ENCODE measurements at places on chromosomes 1 and 21.

DNA sequence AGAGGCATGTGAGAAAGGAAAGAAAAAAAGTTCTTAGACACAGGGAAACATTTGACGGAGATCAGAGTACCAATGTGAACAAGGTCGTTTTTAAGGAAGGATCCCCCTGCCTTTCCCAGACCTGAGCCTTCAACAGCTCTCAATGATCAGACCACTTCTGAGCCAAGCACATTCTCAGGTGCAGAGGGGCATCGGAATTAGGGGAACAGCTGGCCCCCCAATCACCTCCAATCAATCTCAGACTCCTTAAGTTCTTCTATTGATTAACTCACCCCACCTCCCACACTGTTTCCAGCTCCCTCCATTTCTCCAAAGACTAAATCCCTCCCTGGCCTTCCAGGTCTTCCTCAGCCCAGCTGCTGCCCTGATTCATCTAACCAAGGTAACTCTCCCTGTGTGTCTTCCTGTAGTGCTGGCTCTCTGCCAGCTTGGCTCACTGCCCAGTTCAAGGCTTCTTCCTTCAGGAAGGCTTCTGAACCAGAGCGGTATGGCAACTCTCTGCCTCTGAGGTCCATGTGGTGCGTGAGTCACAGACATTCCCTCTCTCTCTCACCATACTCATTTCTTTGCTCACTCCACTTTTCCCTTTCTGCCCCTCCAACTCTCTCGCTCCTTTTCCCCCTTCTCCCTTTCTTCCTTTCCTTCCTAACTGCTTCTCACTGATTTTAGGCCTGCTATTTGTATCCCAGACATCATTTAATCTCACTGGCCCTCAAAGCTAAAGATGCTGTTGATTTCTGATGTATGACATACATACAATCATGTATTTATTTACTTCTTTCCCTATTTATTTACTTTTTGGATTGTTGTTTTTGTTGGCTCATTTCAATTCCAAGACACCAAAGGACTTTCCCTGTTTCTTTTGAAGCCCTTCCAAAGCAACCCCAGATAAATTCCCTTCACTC is 18.1 kb downstream of the CFAP45 start:
- peak; percentile 98 for DNase-seq

DNA sequence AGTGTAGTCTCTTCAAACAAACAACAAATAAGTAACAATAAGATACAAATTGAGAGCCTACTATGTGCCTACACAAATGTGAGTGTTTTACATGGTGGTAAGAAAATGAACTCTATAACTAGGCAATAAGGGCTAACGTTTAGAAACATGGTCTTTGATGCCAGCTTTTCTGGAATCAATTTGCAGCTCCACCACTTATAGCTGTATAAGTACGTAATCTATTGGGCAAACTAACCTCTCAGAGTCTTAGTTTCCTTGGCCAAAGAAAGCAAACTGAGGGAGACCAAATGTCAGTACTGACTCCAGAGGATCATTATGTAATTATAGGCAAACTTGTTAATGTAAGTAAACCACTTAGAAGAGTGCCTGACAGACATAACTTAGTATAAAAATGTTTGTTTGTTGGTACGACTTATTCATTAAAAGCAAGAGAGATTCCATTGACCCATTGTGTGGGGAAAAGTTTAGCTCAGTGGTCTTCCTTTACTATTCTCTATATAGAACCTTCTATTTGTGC is 59.7 kb downstream of the LBR start:
- DNase-seq, result no peak

DNA sequence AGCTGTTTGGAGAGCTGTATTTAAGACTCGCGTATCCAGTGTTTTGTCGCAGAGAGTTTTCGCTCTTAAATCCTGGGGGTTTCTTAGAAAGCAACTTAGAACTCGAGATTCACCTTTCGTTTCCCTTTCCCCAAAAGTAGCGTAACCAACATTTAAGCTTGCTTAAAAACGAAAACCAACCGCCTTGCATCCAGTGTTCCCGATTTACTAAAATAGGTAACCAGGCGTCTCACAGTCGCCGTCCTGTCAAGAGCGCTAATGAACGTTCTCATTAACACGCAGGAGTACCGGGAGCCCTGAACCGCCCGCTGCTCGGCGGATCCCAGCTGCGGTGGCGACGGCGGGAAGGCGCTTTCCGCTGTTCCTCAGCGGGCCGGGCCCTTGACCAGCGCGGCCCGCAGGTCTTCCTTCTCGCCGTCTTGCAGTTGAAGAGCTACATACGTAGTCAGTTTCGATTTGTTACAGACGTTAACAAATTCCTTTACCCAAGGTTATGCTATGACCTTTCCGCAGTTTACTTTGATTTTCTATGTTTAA is 1.9 kb downstream of the OLIG1 start:
- DNase-seq, result no peak

DNA sequence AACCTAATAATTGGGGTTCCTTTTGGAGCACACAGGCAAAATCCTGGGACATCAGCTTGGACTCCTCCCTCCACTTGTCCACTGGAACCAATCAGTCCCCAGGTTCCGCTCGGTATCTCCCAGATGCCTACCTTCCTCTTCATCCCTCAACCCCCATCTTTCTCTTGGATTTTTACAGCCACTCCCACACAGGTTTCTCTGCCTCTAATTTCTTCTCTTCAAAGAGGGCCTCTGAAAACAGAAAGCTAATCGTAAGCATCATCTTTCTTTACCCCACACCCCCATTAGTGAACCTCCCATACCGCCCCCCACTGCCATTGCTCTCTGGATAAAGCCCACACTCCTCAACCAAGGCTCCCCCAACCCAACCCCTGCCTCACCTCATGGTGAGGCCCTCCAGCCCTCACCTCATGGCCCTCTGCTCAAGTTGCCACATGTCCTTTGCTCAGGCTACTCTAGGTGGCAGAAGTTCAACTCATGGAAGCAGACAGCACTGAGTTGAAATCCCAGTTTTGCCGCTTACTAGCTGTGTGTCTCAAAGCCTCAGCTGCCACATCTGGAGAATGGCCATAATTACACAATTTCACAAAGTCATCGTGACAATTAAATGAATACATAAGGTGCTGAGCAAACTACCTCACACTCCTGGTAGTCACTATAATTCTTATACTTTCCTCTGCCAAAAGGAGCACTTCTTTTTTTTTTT is 18.1 kb upstream of the WASF2 start:
- no peak for DNase-seq

- DNase-seq, result peak; percentile 83
These were observed 14.4 kb upstream of the ZFYVE9 start for GRCh38 chr1:52127181-52128180.

DNA sequence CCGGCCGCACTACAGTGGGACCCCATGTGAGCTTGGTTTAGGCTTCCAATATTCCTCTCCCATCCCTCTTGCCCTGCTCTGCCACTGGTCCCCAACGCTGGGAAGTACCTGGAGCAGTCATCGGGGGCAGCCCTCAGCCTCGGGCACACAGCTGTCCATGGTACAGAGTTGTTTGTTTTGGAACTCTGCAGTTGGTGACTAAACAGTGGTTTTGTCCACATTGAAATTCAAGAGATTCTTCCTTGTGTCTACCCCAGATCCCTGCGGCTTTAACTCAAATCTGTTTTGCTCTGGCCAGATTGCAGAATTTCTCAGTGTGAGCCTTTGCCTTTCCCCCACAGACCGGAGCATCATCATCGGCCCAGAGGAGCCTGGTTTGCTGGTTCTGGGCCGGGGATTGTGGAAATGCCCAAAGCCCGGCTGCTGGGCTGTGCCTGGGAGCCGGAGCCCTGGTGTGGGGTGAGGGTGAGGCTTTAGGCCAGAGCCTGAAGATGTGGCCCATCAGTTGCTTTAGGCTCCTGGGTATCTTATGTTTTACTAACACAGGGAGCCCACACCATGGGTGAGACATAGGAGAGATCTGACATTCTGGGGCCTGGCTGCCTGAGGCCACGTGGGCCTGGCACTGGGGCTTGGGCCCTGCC is 93.2 kb downstream of the ARHGEF10L start:
- DNase-seq, result no peak

- peak; percentile 24 for DNase-seq
These were observed 101.5 kb downstream of the KCNN3 start for GRCh38 chr1:154768456-154769125.

DNA sequence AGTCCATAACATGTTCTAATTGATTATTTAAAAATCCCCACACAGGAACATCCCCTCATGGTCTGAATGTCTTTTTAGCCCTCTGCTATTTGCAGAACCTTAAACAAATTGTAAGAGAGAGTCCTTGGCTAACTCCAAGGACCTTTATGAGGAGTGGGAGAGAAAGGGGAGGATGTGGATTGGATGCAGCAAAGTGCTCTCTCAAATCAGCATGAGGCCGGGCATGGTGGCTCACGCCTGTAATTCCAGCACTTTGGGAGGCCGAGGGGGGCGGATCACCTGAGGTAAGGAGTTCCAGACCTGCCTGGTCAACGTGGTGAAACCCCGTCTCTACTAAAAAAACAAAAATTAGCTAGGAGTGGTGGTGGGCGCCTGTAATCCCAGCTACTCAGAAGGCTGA is 154.8 kb downstream of the TGFB2 start:
- no peak for DNase-seq

DNA sequence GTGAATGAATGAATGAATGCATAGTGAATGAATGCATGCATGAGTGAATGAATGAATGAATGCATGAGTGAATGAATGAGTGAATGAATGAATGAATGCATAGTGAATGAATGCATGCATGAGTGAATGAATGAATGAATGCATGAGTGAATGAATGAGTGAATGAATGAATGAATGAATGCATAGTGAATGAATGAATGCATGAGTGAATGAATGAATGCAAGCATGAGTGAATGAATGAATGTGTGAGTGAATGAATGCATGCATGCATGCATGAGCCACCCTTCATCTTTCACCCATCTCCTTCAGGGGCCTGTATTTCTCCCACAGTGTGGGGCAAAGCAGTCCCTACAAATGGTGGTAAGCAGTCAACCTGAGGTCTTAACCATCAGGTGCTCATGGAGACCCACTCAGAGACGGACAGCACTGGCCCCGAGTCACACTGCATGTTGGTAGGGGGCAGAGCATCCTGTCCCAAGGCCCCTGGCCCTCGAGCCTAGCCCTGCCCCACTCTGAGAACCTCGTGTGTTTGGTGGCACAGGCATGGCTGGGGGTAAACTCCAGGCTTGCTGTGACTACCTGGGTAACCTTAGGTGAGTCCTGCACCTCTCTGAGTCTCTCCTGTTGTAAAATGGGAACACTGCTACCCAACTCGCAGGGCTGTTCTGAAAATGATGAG is 28.0 kb upstream of the PAX7 start:
- no peak for DNase-seq

DNA sequence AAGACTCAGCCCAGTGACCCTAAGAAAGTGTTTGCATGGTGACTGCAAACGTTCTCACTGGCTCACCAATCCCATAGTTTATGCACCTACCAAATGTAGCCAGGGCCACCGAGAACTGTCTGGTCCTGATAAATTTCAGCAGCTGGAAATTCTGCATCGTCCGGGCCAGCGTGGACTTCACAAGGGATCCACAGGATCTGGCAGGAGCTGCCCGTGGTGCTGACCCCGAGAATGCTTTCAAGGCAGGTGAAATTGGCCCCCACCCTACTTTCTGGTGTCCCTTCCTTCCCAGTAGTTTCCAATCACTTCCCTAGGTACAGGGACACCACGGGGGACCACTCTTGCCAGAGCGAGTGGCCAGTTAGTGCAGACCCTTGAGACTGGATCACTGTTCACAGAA is 26.2 kb downstream of the UBASH3A start:
- no peak for DNase-seq

DNA sequence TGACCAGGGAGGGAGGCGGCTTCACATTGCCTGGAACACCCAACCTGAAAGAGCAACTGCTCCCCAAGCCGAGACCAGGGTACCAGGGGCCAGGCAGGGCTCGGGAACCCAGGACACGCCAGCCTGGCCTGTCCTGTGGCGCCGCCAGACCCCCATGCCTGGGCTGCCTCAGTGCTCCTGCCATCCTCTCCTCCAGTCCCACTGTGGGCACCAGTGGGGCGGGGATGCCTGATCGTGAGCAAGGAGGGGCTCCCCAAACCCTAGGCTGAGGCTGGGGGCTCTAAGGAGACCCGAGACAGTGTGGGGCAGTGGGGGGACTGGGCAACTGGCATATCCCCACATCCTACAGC is 45.1 kb downstream of the WNT9A start:
- DNase-seq, result no peak

DNA sequence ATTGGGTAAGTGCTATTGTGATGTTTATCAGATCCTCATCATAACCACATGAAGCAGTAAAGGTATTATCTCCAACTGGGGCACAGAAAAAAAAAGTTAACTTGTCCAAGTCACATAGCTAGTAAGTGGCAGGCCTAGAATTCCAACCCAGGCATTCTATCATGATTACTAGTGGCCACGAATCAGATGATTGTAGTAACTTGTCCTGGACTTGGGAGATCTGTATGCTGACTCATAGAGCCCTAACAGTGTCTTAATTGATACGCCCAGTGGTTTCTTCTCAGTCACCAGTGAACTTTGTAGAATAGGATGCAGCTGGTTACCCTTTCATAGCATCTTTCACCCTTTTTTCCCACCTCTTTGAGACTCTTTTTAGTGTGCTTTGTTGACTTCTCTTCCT is 91.1 kb upstream of the UBE2U start:
- no peak for DNase-seq

DNA sequence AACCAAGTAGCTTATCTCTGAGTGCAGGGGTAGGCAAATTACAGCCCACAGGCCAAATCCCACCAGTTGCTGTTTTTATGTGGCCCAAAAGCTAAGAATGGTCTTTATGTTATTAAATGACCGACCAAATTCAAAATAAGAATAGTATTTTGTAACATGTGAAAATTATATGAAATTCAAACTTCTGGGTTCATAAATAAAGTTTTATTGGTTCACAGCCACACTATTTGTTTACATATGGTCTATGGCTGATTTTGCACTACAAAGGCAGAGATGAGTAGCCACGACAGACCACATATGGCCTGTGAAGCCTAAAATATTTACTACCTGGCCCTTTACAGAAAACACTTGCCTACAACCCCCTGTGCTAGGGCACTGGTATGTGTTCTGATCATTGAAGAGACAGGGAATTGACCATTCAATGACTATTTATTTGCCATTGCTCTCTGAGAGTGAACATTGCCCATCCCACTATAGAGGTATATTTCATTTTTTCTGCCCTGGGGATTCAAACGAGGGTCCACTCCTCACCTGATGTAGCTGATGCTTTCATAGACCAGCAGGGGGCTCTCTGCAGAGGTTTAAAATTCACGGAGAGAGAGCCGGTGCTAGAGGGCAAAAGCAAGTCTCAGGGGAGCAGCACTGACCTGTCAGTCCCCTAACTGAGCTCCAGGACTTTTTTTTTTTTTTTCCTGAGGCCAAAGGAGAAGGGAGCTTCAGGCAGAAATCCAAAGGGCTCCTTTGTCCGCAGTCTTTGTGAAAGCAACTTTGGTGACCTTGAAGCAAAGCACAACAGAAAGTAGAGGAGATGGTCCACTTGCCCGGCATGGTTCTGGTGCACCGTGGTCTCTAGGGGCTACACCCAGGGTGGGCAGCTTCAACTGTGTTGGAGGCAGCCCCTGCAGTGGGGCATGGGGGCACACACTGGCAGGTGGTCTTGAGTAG is 7.3 kb upstream of the GNL2 start:
- DNase-seq, result peak; percentile 19

GRCh38 chr1:70041317-70042045 is 163.9 kb downstream of the LRRC40 start:
- no peak for DNase-seq

GRCh38 chr1:82317671-82318070 is 516.9 kb downstream of the ADGRL2 start:
- DNase-seq, result no peak

GRCh38 chr1:109980324-109981003 is 4.1 kb upstream of the AHCYL1 start:
- no peak for DNase-seq

GRCh38 chr1:43366601-43367025 is 1.2 kb downstream of the ELOVL1 start:
- no peak for DNase-seq

Measured in lung microvascular endothelial cell (primary cell).